ENCODE measurements at places on chromosomes 1 and 21. TPM values are rescaled to one million over a fixed set of nuclear protein-coding genes. Genes with fewer than 3 reads are reported as not detected.

CLCNKB gene
- polyA plus RNA-seq, result 0.41 TPM

MAN1C1 gene
- polyA plus RNA-seq, result 0.26 TPM

COL6A2 gene
- 108 TPM for polyA plus RNA-seq

SPRR1B gene
- polyA plus RNA-seq, result not detected

NTNG1 gene
- 0.03 TPM for polyA plus RNA-seq

TAGLN2 gene
- polyA plus RNA-seq, result 625 TPM

CCDC190 gene
- polyA plus RNA-seq, result 0.13 TPM

KRTAP21-2 gene
- polyA plus RNA-seq, result not detected

DNM3 gene
- polyA plus RNA-seq, result 0.43 TPM

HSF2BP gene
- 1.1 TPM for polyA plus RNA-seq

BTBD19 gene
- 37.9 TPM for polyA plus RNA-seq

EFNA3 gene
- polyA plus RNA-seq, result 6.0 TPM

SPRR2D gene
- not detected for polyA plus RNA-seq

JAM2 gene
- polyA plus RNA-seq, result 8.3 TPM

OXCT2 gene
- polyA plus RNA-seq, result 0.44 TPM

TTC3 gene
- polyA plus RNA-seq, result 35.7 TPM

KCNQ4 gene
- polyA plus RNA-seq, result 0.15 TPM

FAM72B gene
- 6.0 TPM for polyA plus RNA-seq

NES gene
- 15.8 TPM for polyA plus RNA-seq

S1PR1 gene
- 6.5 TPM for polyA plus RNA-seq

UBASH3A gene
- polyA plus RNA-seq, result not detected

OBSCN gene
- 4.0 TPM for polyA plus RNA-seq

TTC39A gene
- 1.3 TPM for polyA plus RNA-seq

CD160 gene
- not detected for polyA plus RNA-seq

ATP1A4 gene
- not detected for polyA plus RNA-seq

OSCP1 gene
- polyA plus RNA-seq, result 15.2 TPM

GBP2 gene
- polyA plus RNA-seq, result 10.2 TPM

VWA5B1 gene
- polyA plus RNA-seq, result not detected

MPL gene
- not detected for polyA plus RNA-seq

UTS2 gene
- 0.13 TPM for polyA plus RNA-seq

IL19 gene
- polyA plus RNA-seq, result not detected

PLPP3 gene
- polyA plus RNA-seq, result 32.2 TPM

PIAS3 gene
- polyA plus RNA-seq, result 39.1 TPM
